ENCODE measurements at places on chromosomes 12 and 14.

- no peak for DNase-seq
These were observed 138.2 kb downstream of the CALM1 start for GRCh38 chr14:90534838-90535555.

GRCh38 chr14:36997843-36998242 is 174.6 kb downstream of the SLC25A21 start:
- no peak for DNase-seq

DNA sequence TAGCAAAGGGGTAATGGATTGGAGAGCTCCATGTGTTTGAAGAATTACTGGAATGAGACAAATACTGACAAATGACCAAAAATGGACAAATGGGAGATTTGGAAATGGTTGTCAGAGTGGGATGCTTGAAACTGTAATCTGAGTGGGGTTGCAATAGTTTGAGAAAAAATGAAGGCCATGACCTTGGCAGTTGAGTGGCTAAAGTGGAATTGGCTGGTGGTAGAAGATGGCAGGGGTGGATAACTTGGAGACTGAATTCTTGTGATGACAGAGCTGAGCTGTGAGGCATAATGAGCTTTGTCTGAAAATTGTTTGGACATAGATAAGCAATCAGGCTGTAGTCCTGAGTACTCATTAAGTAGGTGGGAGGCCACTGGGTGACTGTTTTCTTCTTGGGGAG is 222.5 kb upstream of the PRICKLE1 start:
- no peak for DNase-seq

DNA sequence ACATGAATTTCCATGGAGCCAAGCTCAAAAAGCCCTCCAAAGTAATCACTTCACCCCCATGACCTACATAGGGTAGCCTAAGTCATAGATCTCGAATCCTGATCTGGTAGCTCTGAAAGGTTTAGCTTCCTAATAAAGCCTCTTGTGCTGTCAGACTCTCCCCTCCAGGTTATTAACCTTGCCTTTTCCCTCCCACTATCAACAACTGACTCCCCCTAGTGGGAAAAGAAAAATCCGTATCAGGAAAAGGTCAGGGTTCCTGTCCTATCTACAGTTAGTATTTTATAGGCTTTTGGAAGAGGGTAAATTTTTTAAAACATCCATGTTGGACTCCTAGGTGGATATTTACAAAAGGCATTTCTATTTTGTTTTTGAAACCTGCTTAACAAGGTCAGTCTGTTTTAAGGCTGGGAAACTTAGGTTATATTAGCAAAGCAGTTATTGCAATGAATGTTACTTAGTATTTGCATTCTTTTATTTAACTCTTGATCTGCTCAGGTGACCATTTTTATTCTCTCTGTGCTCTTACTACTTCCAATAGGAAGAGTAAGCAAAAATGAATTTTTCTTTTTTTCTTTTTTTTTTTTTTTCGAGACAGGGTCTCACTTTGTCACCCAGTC is 8.0 kb downstream of the YY1 start:
- DNase-seq, result peak; percentile 36

- no peak for DNase-seq
These were observed 6.2 kb downstream of the MYL6 start for GRCh38 chr12:56164345-56164729.

DNA sequence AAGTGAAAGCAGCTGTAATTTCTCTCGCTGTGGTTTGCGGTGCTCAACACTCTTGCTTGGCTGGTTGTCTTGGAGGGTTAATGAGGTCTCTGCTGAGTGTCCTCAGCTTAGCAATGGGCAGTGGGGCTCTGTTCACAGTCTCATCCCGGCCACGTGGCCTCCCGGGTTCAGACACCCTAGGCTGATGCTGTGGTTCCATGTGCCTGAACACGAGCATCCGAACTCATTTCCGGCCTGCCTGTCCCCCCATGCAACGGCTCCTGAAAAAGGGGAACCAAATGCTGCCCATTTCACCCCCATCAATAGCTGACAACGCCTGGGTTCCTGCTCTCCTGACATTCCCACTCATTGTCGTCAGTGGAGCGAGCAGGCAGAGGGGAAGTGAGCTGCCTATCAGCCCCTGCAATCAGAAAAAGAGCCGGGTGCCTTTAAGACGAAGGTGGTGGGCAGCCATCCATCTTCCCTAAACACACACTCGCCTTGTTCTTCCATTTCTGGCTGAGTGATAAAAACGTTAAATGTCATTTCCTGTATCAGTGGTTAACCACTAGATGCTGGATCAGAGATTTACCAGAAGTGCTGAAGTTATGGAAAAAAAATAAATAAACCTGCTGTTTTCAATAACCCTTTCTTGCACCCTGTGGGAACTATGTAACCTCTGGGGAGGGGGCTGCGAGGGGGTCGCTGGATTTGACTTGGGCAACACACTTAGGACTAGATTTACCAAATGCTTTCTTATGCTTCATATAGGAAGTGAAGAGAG is 60.3 kb upstream of the BCL2L14 start:
- DNase-seq, result no peak

GRCh38 chr14:21668377-21668776 is 5.2 kb downstream of the OR4E1 start:
- DNase-seq, result no peak

DNA sequence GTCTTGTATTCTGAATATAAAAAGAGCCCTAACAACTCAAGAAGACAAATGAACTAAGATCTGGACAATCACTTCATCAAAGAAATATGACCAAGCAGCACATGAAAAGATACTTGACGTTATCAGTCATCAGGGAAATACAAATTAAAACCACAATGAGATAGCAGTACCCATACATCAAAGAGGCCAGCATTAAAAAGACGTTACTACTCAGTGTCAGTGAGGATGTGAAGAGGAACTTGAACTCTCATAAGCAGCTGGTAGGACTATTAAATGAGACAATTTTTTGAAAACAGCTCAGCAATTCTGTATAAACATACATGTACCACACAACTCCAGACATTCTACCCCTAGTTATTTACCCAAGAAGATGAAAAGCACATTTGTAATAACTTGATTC is 55.9 kb downstream of the FERMT2 start:
- DNase-seq, result no peak

- peak; percentile 55 for DNase-seq
These were observed 9.2 kb upstream of the PLEKHD1 start for GRCh38 chr14:69475194-69475818.

GRCh38 chr14:73719361-73719760 is 5.2 kb upstream of the PNMA1 start:
- no peak for DNase-seq

DNA sequence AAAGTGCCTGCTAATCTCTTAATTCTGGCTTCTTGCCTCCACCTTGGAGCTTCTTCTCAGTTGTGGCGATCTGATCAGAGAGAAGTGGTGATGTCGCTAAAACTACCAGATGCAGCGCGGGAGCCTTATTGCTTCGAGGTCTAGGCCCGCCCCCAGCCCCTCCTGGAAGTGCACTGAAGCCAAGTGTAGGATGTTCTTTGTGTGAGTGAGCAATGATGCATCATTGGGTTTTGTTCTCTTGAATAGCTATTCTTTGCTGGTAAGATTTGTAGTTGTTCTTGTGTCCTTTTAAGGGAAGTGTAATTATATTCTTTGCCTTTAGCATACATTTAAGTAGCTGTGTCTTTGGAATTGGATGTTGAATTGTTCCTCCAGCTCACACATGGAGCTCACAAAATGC is 35.8 kb downstream of the MTHFD1 start:
- DNase-seq, result no peak

GRCh38 chr14:21631084-21631483 is 3.7 kb downstream of the OR10G2 start:
- DNase-seq, result no peak

DNA sequence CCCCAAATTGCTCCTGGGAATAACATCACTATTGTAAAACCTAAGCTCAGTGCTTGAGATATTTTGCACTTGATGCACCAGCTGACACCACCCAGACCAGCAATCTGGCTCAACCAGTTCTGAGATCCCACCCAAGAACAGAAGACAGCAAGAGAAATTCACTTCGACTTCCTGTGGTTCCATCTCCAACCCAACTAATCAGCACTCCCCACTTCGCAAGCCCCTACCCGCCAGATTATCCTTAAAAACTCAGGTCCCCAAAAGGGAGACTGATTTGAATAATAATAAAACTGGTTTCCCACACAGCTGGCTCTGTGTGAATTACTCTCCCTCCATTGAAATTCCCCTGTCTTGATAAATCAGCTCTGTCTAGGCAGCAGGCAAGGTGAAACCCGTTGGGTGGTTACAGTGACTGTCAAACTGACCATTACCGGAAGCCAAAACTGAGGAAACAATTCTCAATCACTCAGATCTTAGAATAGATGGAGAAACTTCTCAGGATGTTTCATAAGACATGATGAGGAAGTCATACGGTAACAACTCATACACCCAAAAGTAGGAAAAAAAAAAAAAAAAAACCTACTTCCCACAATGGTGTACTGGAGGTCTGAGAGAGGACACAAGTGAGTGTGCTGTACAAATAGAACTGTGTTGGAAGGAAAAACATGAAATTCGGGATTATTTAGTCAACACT is 92.4 kb downstream of the TMTC1 start:
- DNase-seq, result no peak

- no peak for DNase-seq
These were observed 13.5 kb upstream of the NGB start for GRCh38 chr14:77284466-77284865.

GRCh38 chr12:19674437-19674836 is 235.1 kb downstream of the AEBP2 start:
- DNase-seq, result no peak

- DNase-seq, result no peak
These were observed 521 bp upstream of the PCED1B start for GRCh38 chr12:47078733-47079467.

DNA sequence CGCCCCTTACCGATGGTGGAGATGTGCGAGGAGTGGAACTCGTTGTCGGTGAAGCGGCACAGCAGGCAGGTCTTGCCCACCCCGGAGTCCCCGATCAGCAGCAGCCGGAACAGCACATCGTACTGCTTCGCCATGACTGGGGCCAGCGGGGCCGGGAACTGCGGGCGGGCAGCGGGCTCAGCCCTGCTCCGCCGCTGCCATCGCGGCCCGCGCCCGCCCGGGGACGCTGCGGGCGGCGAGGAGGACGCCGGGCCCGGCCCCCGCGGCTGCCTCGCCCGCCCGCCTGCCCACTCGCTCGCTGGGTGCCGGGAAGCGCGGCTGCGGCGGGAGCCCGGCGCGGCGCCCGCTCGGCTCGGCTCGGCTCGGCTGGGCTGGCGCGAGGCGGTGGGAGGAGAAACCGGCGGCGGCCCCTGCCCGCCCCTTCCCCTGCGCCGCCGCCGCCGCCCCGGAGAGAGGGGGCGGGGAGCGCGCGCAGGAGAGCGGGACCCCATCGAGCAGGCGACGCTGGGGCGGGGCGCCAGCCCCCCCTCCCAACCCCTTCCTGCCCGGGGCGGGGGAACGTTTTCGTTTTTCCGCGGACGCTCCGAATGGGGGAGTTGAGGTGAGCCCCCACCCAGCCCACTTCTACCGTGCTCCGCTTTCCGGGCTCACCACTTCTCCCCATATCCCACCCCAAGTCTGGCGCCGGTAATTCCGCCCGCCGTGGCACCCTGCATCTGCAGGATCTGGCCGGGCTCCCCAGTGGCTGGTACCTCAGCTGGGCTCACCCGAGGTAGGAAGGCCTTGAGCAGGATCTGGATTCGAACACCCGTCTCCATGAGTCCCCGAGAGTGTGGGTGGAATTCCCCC is at the start of gene RAB15:
Gene RAB15, minus strand, starts transcription at position 394 of the 849 bp plus-strand sequence. Its CDS starts 260 bp downstream, at position 134.
- DNase-seq, result peak; percentile 51

DNA sequence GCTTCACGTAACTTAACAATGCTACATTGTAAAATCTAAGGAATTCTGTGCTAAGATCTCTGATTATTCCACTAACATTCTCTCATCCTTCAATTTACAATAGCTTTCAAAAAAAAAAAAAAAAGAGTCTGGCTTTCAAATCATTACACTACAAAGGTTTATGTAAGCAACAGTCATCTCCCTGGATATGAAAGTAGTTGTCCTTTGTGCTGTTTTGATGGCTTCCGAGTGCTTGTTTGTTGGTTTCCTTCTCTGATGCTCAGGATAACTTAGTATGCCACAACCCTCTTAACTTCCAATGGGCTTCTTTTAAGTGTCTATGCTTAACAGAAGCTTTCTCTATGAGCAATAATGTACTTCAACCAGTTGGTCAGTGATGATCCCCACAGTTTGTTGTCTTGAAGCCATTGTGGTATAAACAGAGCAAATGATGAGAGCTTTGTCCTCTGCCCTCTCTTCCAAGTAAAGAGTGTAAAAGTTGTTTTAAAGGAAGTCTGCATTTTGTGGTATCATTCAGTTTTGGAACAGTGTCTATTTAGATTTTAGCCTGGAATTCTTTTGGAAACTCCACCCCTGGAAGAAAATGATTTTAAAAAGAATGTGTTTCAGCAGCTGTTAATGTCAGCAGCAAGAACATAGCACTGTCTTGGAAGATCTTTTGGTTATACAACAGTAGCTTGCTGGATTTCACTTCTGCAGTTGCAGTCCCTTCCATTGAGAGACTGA is 396.1 kb upstream of the RGS6 start:
- DNase-seq, result no peak

DNA sequence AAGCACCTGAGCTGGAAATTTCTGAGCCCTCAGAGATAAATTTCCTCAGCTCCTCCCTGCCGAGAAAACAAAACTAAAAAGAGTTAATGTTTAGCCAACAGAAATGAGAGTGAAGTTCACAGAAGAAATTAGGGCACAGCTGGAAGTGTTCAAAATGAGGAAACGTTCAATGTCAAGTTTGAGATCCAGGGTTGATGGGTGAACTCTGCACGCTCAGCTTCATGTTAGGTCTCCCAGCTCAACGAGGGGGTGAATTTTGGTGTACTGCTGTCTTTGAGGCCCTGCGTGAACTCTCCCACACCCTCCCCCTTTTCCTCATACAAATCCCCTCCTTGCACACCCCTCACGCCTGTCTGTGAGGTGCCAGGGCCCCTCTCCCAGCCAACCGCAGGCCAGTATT is 13.3 kb upstream of the OAS3 start:
- DNase-seq, result no peak

- no peak for DNase-seq
These were observed 14.1 kb downstream of the JAG2 start for GRCh38 chr14:105154476-105154871.

DNA sequence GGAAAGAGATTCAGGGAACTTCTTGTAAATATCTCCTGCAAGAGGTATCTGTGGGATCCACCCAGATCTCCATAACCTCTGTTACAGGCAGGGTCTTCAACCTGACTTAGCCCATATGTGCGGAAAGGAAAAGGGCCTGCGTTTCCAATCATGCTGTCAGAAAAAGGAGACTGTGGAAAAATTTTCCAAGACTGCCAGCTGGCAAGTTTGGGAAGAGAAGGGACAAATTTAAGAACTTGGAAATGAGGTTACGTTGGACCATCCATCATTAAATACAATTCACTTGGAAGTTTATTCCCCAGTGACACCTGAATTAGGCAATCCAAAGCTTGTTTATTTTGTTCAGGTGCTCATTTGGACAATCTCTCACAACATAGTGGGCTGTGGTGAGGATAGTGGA is 13.9 kb downstream of the PTHLH start:
- DNase-seq, result no peak

DNA sequence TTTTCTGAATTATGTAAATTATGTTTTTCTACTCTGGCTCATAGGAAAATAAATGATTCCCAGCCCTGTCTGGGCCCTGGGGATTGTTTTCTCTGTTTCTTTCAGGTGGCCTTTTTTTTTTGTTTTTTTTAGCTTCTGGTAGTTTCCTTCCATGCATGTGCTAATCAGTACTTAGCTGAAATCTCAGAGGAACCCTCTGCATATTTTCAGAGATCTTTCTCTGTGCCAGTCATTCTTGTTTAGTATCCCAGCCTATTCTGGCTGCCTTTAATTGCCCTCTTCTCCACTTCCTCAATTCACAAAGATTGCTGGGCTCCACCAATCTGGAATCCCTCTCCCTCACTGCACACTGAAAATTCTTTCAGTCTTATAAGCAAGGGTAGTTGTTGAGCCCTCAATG is 46.9 kb downstream of the CNOT2 start:
- DNase-seq, result no peak
